ENCODE measurements at places on chromosomes 13 and 19.

- no peak for DNase-seq
Observed at GRCh38 chr19:2721570-2722540, 683 bp upstream of the DIRAS1 start.

DNA sequence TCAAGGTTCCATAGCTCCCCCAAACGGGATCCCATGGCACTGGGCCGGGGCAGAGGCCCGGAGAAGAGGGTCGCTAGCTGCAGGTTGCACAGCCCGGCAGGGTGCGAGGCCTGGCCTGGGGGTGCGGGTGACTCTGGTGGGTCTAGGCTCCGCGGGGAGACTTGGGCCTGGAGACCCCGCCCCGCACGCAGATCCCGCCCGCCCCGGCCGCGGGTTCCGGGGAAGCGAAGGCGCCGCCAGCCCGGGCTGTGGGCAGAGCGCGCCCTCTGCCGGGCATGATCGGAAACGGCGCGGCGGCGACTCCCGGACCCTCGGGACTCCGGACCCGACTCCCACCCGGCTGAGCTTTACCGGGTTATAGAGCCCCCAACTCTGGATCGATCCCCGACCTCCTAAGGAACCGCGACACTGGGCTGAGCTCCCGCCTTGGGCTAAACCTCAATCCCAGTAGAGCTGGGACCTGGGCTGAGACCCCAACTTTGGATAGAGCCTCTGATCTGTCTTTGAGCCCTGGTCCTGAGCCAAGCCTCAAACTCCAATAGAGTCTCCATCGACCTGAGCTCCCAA, 3.1 kb upstream of the TNFAIP8L1 start:
- DNase-seq, result peak; percentile 60

DNA sequence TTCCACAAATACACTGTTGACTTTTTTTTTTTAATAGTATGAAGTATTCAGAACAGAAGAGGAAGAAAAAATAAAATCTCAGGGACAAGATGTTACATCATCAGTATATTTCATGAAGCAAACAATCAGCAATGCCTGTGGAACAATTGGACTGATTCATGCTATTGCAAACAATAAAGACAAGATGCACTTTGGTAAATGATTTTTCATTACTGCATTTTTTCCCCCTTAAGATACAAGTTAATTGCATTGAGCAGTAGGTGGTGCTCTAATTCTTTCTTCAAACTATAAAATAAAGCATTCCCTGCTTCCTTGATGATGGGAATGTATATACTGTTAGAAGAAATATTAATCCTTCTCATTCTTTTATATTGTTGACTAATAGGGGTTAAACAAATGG, 17.1 kb downstream of the UCHL3 start:
- DNase-seq, result no peak

- DNase-seq, result no peak
Observed at GRCh38 chr13:111967572-111968201, 99.3 kb upstream of the SOX1 start.

GRCh38 chr19:45150751-45151281, 10.0 kb downstream of the NKPD1 start:
- DNase-seq, result no peak

- peak; percentile 95 for DNase-seq
Observed at GRCh38 chr19:42219812-42220750, at the start of gene ZNF526. Gene ZNF526, plus strand, starts transcription at chr19:42220312. Its CDS starts 4,092 bp downstream, at chr19:42224404.

GRCh38 chr13:45372189-45373161, 31.5 kb upstream of the TPT1 start:
- DNase-seq, result no peak

DNA sequence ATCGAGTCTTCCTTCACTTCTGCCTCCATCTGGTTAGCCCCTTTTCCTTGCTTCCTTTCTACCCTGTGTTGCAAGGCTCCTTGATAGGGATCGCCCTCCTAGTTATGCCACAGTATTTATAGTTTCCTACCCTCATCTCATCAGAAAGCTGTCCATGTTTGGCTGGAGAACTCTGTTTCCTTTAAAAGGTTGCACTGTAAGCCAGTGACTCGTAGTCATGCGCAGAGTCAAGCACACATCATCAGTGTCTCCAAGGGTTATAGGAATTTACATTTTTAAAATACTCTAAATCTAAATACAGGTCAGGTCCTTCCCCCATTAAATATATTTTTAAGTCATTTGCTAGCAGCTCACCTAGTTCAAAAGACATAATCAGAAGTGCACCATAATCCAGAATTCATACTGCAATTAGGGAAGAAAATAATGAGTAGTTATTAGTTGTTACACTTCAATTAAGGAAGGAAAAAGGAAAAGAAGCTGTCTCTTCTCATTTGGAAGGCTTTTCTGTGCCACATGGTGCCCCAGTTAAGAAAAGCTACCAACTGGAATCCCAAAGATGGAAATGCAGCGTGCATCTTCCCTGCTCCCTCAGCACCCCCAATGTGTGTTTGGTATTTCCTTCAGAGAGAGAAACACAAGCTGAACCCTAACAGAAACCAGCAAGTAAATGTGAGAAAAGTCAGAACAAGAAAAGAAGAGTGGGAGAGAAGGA, 81.0 kb downstream of the GPR12 start:
- no peak for DNase-seq

GRCh38 chr13:69565334-69565733, 542.3 kb upstream of the ATXN8OS start:
- no peak for DNase-seq

DNA sequence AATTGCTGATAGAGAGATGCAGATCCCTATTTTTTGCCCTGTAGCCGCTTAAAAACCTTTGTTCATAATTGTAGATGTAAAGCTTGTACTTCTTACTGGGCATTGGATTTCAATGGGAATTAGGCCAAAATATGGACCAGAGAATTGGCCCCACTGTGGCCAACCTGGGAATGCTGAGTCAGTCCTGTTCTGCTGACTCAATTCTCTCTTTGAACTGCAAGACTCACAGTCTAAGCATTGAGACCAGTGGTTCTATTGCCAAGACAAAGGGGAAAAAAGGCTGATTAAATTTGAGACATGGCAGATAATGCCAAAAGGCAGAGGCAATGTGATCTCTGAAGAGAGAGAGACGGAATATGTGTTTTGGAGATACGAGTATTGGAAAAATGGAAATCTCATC, 72.5 kb upstream of the UBL3 start:
- no peak for DNase-seq

Measured in stimulated activated CD4-positive, alpha-beta T cell treated with anti-CD3 and anti-CD28 coated beads, Interleukin-2, amount 100 ng/mL, for 4 hours (primary cell).